ENCODE measurements at places on chromosomes 1 and 21.

- H3K4me1 ChIP-seq: peaks cover 82% of the 10 kb centered on the region
- peak overlapping the region; percentile 94 for H3K4me3 ChIP-seq
- no peaks in the 10 kb centered on the region for H3K27me3 ChIP-seq
- H3K36me3 ChIP-seq: peaks cover 36% of the 10 kb centered on the region
- no peak for DNase-seq
Observed at GRCh38 chr1:169112241-169112640, 5.8 kb downstream of the ATP1B1 start.

DNA sequence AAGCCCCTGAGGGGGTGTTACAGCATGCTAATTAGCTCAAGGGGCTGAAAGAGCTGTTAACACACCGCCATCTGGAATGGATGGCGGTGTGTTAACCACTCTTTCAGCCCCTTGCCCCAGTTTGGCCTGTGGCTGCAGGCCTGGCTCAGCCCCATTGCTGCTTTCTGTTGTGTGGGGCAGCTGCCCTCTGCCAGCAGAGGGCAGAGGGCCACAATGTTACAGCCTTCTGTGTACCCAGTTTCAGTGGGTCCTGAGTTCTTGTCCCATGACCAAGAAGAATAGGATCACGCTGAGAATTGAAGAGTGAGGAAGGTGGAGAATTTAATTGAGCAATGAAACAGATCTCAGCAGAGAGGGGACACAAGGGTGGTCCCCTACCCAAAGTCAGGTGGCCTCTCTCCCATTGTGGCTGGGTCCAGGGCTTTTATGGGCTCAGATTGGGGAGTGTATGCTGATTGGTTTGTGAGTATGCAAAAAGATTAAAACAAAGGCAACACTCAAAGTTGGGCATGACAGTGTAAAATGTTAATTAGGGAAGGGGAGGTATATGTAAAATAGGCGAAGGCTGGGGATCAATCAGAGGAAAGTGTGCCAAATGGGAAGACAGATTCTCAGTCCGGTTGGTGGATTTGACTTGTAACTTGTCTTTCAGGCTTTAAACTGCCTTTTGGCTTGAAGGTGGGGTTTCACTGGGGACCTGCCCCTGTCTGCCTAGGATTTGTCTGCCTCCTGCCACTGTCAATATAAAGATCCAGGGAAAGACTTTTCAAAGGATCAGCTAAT, 142.2 kb downstream of the RABGAP1L start:
- no peaks in the 10 kb centered on the region for H3K27me3 ChIP-seq
- peaks cover 6% of the 10 kb centered on the region for H3K4me1 ChIP-seq
- no peak overlapping the region for H3K4me3 ChIP-seq
- no peak for DNase-seq

DNA sequence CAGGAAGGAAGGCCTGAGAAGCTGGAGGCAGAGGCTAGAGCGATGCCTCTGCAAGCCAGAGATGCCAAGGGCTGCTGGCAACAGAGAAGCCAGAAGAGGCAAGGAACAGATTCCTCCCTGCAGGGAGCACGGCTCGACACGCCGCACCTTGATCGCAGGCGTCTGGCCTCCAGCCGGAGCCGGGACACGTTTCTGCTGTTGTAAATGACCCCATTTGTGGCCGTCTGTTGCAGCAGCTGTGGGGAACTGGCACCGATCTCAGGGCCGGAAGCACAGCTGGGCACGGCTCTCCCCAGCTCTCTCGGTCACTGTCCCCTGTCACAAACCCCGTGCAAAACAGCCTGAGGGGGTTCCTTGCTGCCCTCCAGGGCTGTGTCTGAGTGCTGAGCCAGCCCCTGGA, 59.6 kb downstream of the SIK1 start:
- no peaks in the 10 kb centered on the region for H3K27me3 ChIP-seq
- peaks cover 44% of the 10 kb centered on the region for H3K4me1 ChIP-seq
- no peak overlapping the region for H3K4me3 ChIP-seq
- no peak overlapping the region for H3K27ac ChIP-seq
- no peak for DNase-seq

DNA sequence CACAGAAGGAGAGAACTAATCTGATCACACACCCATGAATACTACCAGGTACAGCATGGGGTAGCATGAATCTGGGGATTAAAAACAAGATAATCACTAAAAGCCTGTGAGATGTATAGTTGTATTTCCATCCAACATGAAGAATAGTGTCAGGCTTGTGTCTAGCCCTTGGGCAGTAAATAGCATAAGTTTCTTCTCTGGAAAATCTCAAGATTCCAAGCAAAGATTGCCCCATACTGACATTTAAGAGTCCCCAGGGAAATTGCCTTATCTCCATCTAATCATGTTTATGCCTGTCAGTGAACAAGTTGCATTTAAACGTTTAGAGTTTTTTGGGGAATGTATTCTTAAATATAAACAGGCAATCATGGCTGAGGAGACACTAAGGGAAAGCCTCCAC, 109.2 kb upstream of the SERTAD4 start:
- no peak overlapping the region for H3K27ac ChIP-seq
- H3K4me1 ChIP-seq: no peaks in the 10 kb centered on the region
- no peak overlapping the region for H3K4me3 ChIP-seq
- H3K27me3 ChIP-seq: peaks cover 38% of the 10 kb centered on the region
- no peak for DNase-seq

GRCh38 chr1:6652986-6653385, 28.3 kb downstream of the THAP3 start:
- H3K27me3 ChIP-seq: no peaks in the 10 kb centered on the region
- H3K4me3 ChIP-seq: no peak overlapping the region
- H3K4me1 ChIP-seq: peaks cover 15% of the 10 kb centered on the region
- no peak overlapping the region for H3K27ac ChIP-seq
- DNase-seq: no peak
- H3K36me3 ChIP-seq: peaks cover 55% of the 10 kb centered on the region

DNA sequence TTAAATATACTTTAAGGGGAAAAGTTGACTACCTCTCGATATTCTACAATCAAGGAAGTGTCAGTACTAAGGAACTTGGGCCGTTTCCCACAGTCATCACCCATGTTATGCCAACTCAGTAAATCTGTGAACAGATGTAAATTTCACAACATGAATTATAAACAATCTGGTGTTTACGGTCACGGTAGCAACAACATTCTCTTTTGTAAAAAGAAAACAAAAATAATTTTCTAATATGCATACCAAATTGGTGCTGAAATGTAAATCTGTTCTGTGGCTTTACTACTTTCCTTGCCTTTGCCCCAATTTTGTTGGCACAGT, 1.2 kb downstream of the SH3GLB1 start:
- H3K27ac ChIP-seq: peak overlapping the region; percentile 100
- no peaks in the 10 kb centered on the region for H3K27me3 ChIP-seq
- H3K4me1 ChIP-seq: peaks cover 70% of the 10 kb centered on the region
- H3K4me3 ChIP-seq: peak overlapping the region; percentile 91

GRCh38 chr1:47738560-47739182, 258.5 kb downstream of the TRABD2B start:
- DNase-seq: peak; percentile 31
- H3K4me1 ChIP-seq: no peaks in the 10 kb centered on the region
- H3K27ac ChIP-seq: no peak overlapping the region
- peaks cover 66% of the 10 kb centered on the region for H3K27me3 ChIP-seq
- H3K4me3 ChIP-seq: no peak overlapping the region

DNA sequence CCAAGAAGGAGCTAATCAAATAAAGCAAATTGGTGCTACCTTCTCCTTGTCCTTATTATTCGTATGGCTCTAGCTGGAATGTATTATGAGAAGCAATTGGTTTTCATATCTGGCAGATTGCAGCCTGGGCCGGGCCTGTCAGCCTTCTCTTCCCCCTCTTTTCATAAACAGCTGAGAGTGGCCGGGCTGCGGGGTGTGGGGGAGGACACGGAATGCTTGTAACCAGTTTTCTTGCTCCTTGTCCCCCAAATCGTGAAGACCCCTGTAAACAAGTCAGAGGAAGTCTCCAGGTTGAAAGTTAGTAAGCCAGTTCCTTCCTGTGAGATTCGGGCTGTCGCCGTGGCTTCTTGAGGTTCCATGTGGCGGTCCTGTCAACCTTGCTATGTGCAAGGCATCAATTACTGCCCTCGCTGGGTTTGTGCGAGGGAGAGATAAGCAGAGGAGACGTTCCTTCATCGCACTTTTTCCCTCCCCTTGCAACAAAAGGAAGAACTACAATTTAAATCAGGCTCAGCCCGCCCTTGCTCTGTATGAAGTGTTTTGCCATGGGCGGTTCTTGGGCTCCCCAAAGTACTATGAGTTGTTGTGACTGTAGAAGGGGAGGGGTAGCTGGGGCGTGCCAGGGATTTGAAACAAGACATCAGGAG, 450.7 kb downstream of the CAMTA1 start:
- H3K36me3 ChIP-seq: no peaks in the 10 kb centered on the region
- no peak overlapping the region for H3K4me3 ChIP-seq
- H3K4me1 ChIP-seq: no peaks in the 10 kb centered on the region
- H3K27me3 ChIP-seq: no peaks in the 10 kb centered on the region
- DNase-seq: no peak

GRCh38 chr1:156439777-156440183, 60.8 kb downstream of the MEF2D start:
- H3K27ac ChIP-seq: no peak overlapping the region
- H3K4me1 ChIP-seq: peaks cover 18% of the 10 kb centered on the region
- peaks cover 100% of the 10 kb centered on the region for H3K27me3 ChIP-seq
- no peak for DNase-seq

DNA sequence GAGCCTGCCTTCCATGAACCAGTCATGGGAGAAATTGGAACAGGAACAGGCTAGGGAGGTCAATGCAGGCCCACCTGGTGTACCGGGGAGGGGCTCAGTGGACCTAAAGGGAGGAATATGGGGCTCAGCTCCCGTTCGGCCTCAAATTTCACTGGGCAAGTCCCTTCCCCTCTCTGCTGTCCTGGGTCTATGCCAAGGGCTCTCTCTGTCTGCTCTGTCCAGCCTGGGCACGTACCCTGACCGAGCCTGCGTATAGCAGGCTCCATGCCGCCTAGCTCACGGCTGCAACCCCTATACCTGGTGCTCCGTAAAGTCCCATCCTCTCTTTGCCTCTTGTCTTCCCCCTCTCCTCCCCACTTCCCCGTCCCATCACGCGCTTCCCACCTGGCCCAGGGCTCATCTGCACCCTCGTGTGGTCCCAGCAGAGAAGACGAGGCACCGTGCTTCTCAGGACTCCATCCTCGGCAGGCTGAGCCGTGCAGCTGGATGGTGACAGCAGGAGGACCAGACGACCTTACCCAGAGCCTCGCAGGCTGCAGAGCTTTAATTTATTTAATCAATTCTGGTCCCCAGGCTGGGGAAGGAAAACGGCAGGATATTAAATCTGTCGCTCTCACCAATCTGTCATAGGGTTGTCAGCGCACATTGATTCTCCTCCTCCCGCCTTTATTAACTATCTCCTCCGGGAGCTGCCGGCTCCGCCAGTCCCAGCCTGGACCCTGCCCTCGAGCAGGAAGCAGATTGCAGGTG, 25.0 kb upstream of the DISP3 start:
- H3K36me3 ChIP-seq: no peaks in the 10 kb centered on the region
- no peak for DNase-seq
- H3K27me3 ChIP-seq: peaks cover 98% of the 10 kb centered on the region
- H3K27ac ChIP-seq: no peak overlapping the region

DNA sequence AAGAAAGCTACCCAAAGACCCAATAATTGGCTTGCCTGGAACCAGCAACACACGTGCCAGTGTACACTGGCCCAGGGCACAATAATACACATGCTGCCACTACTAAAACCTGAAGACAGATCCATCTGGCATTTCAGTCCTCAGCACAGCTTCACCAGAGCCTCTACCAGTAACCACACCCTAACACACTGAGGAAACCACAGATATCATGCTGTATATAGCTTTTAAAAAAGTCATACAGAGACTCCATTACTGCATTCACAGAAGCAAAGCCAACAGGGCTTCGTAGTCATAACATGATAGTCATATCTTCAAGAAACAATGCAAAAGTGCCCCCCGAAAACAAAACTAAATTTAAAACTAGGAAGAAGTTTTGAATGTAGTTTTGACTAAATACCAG, 40.6 kb upstream of the NEGR1 start:
- H3K4me1 ChIP-seq: no peaks in the 10 kb centered on the region
- no peak overlapping the region for H3K4me3 ChIP-seq
- no peaks in the 10 kb centered on the region for H3K27me3 ChIP-seq
- H3K27ac ChIP-seq: no peak overlapping the region

GRCh38 chr1:119968068-119968492, 71.8 kb upstream of the ADAM30 start:
- no peaks in the 10 kb centered on the region for H3K27me3 ChIP-seq
- peaks cover 42% of the 10 kb centered on the region for H3K4me1 ChIP-seq
- H3K36me3 ChIP-seq: peaks cover 40% of the 10 kb centered on the region
- H3K4me3 ChIP-seq: no peak overlapping the region
- DNase-seq: peak; percentile 40

GRCh38 chr1:54885237-54885679, 1.7 kb downstream of the DHCR24 start:
- peaks cover 6% of the 10 kb centered on the region for H3K27me3 ChIP-seq
- H3K4me1 ChIP-seq: peaks cover 21% of the 10 kb centered on the region
- no peak for DNase-seq

DNA sequence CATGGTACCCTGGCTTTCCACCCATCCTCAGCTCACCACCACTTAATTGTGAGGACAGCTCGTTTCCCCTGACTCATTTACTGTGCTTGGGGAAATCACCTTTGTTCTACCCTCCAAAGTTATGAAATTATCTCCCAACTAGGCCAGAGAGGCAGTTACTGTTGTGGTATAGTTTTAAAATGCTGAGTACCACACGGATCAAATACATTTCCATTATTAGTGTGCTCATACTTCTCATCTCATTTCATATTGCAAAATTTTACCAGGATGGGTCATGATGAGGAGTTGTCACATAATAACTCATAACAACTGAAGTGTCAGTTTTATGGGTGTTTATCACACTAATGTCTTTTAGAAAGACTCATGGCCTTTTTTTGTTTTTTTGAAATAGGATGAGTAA, 9.2 kb upstream of the OR2B11 start:
- H3K27me3 ChIP-seq: no peaks in the 10 kb centered on the region
- no peaks in the 10 kb centered on the region for H3K36me3 ChIP-seq
- H3K27ac ChIP-seq: no peak overlapping the region
- no peak overlapping the region for H3K4me3 ChIP-seq

DNA sequence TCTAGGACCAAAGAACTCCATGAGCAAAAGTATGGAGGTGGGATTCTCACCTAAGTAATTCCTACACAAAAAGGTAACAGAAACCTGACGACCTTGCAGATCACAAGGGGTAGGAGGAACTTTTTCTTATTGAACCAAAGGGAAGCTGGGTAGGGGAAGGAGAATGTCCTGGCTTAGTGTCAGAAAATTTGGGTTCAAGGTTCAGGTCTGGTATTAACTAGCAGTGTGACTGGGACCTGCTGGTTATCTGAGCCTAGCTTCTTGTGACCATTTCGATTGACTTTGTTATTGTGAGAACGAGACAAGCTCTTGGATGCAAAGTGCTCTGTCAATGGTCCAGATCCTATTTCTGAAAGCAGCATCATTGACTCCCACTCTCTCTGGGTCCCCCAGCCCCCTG, 5.0 kb upstream of the SNX27 start:
- no peak overlapping the region for H3K27ac ChIP-seq
- no peaks in the 10 kb centered on the region for H3K36me3 ChIP-seq
- no peak for DNase-seq

- H3K36me3 ChIP-seq: peaks cover 61% of the 10 kb centered on the region
- no peak overlapping the region for H3K4me3 ChIP-seq
- no peaks in the 10 kb centered on the region for H3K4me1 ChIP-seq
- H3K27me3 ChIP-seq: no peaks in the 10 kb centered on the region
Observed at GRCh38 chr1:1337793-1338147, 6.7 kb downstream of the TAS1R3 start.

All from left ventricle myocardium inferior (tissue), 1 donor.